ENCODE measurements at places on chromosomes 3 and 15.

DNA sequence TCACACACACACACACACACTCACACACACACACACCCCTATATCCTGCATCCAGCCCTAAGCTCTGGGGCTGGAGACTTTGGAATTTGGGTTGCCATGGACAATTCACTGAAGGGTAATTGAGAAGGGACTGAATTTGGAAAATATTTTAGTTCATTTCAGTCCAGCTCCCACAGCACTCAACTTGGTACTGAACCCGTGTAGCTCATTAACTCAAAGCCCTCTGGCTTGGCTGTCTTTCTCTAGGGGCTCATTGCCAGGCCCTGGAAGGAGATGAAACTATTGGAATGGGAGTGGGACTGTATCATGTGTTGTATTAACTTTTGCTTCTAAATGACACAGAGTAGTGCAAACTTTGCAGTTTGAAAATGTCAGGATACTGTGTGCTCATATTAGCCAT, 157.3 kb downstream of the EPHB1 start:
- DNase-seq, result no peak

DNA sequence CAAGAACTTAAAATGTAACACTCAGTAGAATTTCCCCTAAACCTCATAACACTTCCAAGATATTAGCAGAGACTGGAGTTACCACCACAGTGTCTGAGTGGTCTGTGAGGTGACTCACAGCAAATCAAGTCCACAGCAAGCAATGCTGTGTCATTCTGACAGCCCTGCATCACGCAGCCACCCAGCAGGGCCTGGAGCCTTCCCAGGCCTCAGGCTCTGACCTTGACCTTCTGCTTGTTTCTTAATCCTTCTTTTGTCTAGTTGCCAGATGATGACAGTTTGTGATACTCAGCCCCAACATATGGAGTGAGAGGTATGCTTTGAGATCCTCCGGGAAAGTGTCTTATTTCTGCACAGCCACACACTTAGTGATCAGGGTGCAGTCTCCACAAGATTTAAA, 82.5 kb downstream of the TOP2B start:
- DNase-seq, result no peak

GRCh38 chr15:59609730-59610712, 1.6 kb upstream of the GCNT3 start:
- DNase-seq, result no peak

GRCh38 chr3:139421460-139421859, 32.0 kb upstream of the COPB2 start:
- no peak for DNase-seq

GRCh38 chr15:99998661-99999101, 265.4 kb upstream of the LYSMD4 start:
- DNase-seq, result no peak

DNA sequence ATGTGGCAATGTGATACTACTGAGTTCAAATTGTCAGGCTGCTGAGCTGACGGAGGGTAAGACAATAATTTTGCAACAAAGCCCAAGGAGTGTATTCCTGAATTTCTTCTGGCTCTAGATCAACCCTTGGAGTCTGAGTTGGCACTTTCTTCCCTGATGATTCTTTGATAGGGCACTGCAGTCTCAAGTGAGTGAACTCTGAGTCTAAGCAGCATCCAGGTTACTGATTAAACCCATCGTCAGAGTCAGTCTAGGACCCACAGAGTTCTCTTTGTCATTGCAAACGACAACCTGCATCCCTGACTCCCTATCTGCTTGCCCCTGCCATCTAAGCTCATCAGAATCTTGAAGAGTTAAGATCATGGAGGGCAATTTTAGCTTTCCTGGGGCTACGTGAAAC, 58.6 kb downstream of the MME start:
- no peak for DNase-seq

- no peak for DNase-seq
Observed at GRCh38 chr3:45252826-45253225, 26.7 kb upstream of the TMEM158 start.

DNA sequence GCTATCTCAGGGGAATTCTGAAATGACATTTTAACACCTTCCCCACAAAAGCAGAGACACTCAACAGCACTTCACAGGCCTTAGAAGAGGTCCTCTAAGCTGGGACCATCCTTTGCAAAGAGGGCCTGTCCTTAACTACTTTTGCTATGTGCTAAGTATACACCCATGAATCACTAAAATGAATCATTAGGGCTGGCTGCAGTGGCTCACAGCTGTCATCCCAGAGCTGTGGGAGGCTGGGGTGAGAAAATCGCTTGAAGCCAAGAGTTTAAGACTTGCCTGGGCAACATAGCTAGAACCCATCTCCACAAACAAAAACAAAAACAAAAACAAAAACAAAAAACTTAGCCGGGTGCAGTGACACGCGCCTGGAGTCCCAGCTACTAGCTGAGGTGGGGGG, 53.9 kb upstream of the MELTF start:
- DNase-seq, result no peak

DNA sequence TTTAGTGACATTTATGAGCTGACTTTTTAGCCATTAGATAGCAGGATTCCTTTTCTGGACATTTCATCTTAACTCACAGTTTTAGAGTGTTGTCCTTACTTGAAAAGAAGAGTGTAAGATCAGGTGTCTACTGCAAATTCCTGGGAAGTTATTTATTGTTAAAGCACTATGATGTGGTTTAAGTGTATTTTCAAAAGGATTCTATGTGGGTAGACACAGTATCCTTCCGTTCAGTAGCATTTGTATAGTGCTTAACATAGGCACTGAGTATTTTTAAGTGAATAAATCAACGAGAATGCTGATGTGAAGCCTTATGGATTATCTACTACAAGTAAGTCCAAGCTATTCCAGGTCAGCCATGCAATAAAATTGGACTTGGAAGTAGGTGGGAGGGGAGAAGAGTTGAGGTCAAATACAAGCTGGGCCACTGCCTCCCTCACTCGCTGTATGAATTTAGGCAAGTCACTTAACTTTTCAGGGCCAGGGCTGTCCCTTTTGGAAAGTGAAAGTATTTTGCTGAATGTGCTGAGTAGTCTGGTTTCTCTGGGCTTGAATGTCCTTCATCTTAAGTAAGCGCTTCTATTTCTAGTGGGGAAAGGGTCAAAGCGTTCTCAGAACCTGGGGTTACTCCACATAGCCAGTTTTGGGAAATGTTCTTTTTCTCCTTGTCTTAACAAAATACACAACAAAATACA, 48.6 kb downstream of the GAP43 start:
- DNase-seq, result no peak

DNA sequence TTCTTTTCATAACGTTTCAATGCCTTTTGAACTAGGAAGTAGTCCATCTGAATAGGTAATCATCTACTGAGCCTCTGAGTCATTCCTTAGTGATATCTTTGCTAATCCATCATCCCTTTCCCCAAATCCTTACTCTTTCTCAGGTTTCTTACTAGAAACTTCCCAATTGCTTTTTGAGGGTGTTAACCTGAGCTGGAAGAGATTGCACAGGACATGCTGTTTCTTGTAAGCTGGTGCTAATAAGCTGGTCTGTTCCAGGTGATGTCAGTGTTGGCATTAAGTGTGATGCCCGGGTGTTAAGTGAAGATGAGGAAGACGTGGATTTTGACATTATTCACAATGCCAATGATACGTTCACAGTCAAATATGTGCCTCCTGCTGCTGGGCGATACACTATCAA, 101.0 kb downstream of the DNASE1L3 start:
- no peak for DNase-seq

- DNase-seq, result no peak
Observed at GRCh38 chr3:58459160-58459559, 25.5 kb upstream of the PDHB start.

DNA sequence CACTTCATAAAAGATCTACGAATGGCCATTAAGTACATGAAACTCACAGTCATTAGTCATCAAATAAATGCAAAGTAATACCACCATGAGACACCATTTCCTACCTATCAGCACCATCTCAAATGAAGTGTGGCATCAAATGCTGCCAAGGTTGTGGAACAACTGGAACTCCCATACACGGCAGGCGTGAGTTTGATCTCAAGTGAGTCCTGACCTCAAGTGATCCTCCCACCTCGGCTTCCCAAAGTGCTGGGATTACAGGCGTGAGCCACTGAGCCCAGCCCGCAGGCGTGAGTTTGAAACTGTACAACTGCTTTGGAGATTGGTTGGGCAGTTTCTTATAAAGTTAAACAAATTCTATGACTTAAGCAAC, 28.8 kb upstream of the HDAC11 start:
- DNase-seq, result no peak

- DNase-seq, result no peak
Observed at GRCh38 chr3:48514431-48515227, 10.7 kb upstream of the SHISA5 start.

DNA sequence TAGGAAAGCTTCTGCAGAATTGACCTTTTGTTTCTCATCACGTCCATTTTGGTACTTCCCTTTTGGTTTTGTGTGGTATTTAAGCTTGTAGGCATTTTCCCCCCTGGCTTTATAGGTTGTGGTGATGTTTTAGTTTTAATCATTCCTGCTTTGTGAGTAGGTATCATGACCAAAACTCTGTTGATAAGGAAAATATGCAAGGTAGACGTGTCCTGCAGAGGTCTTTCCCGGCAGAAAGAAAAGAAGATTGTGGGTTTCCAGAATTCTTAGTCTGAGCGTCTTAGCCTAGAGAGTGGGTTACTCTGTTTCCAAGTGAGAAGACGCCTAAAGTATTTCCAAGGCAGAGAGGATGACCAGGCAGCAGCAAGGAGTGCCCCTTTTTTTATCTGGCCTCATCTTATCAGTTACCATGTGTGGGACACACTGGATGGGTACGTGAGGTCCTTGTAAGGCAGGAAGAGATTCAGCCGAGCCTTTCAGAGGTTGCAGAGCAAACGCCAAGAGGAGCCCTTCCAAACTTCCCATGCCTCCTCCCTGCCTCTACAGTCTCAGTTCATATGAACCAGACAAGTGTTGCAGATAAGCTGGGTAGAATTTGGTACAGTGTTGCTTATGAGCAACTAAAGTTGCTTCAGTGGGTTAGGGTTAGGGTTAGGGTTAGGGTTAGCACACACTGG, 58.8 kb downstream of the ARNT2 start:
- DNase-seq, result no peak

- DNase-seq, result no peak
Observed at GRCh38 chr3:31253782-31254181, 278.9 kb upstream of the STT3B start.

DNA sequence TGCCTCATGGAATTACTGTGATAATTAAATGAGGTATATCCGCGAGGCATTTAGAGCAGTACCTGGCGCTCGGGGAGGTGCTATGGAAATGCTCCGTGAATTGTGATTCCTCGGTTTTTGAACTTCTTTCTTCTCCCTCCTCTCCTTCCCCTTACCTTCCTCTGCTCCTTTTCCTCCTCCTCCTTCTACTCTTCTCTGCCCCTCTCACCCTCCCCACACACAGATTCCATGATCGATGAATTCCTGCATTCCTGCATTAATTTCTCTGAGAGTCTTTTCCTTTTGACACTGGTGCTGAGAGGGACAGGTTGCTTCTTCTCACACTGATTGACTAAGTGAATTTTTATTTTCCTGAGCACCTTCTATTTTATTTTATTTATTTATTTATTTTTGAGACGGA, 101.2 kb upstream of the RGMA start:
- DNase-seq, result no peak

DNA sequence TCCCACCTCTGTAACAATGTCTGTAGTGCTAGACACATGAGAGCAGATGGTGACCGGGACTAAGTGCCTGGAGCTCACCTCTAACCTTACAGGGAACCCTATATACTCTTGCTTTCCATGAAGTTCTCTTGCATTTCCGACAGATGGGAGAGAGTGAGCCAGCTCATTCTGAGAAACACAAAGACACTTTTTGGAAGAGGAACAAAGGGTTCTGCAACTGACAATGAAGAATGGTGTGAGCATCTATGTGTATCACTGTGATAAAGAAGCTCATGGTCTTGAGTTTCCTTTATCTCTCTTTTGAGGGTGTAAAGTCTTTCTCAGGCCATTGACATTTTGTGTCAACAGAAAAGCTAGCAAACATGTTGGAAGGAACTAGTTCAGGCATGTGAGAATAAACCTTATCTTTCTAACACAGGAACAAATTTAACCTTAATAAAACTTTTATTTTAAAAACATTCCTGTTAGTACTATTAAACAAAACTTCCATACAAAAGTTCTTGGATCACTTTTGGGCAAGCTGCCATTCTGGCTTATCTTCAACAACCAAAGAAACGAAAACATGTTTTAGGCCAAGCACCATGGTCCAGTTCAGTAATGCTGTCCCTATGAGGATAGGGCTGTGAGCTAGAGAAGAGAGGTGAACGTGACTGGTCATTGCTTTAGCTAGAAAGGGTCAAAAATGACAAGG, 142.7 kb downstream of the THRB start:
- no peak for DNase-seq

DNA sequence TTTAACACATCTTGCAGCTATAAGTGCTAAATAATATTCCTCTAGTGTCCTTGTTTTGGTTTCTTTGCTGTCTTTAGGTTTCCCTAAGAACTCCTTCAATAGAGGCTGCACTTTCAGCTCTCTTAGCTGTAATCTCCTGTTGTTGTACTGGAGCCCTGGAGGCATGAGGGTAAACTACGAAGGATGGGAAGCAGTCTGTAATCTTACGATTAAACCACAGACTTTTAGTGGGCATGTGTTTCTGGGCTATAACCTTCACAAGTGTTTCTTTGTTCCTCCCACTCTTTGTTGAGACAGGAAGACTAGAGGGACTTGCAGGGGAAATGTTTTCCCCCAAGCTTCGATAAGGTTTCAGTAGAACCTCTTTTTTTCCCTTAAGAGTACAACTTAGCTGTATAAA, 1058.1 kb downstream of the NSUN3 start:
- no peak for DNase-seq

GRCh38 chr15:64476550-64476949, 16.2 kb downstream of the ZNF609 start:
- no peak for DNase-seq

GRCh38 chr15:96457841-96458240, 127.3 kb downstream of the NR2F2 start:
- DNase-seq, result no peak

GRCh38 chr15:33344111-33344510, 33.3 kb downstream of the RYR3 start:
- DNase-seq, result no peak

DNA sequence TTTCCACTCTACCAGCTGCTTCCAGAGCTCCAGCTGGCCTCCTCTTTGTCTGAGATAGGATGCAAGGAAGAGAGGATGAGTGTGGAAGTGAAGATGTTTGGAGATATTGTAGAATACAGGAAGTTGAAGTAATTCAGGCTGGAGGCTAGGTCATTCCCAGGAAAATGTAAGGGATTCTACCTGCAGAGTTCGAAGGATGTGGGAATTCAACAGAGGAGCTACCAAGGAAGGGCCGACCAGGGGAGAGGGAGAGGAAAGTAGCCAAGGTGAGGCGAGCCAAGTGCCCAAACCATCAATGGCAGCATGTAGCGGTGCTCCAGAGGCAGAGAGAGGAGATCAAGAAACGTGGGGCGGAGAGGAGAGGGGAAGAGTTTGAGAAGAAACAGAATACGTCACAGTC, 49.0 kb upstream of the EPHB3 start:
- DNase-seq, result no peak

GRCh38 chr3:113895964-113896363, 51.8 kb upstream of the ZDHHC23 start:
- no peak for DNase-seq

GRCh38 chr15:52233405-52233804, 42.2 kb upstream of the GNB5 start:
- no peak for DNase-seq

GRCh38 chr15:71151081-71151480, 35.8 kb downstream of the THSD4 start:
- DNase-seq, result no peak

GRCh38 chr3:175896655-175897054, 1037.5 kb downstream of the NAALADL2 start:
- no peak for DNase-seq

GRCh38 chr3:10434144-10434937, 71.0 kb downstream of the ATP2B2 start:
- no peak for DNase-seq

All from NCI-H2107 (cell line).